ENCODE measurements at places on chromosomes 6 and 20.
A peak's percentile ranks its signal among the peaks of the same experiment; 100 is the strongest.

GRCh38 chr6:7726416-7727085 is 652 bp downstream of the BMP6 start:
- no peak for DNase-seq

DNA sequence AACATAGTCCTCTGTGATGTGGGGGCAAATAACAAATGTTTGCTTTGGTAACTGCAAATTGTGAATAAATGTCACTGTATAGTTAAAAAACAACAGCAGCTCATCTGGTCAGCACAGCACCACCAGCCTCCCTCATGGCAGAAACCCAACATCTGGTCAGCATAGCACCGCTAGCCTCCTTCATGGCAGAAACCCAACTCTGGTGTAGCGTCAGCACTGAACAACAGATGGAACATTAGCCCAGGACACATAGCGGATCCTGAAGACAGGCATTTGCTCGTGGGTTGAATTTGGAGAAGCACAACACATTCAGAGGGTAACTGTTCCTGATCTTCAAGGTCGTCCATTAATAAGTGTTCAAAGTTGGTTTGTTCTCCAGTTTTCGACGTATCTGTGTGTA is 265.9 kb downstream of the DLL1 start:
- peak; percentile 9 for DNase-seq

DNA sequence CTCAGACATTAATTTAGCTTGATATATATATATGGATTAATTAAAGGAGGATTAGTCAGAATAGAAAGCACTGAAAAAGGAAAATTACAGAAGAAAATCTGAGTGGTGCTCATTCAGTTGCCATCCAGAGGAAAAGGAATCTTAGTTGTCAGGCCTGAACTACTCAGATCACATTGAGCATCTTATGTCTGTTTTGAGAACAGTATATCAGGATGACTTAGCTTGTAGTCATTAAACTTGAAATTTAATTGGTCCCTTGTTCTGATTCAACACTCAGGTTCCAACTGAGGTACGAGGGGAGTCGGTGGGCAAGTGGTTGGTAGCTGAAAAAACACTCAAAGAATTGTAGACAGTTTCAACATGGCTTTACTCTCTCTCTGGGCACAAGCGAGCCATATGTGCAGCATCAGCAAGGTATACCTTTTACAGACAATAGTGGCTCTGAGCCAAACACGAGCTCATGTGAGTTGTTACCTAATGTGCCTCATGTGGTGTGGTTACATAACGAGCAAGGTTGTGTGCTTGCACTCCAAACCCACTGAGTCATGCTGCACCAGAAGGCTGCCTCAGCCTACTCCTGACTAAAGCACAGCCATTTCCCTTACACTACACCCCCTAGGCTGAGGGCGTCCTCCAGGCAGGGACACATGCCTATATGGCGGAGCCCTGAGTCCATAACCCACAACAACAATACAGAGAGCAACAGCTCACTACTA is 73.0 kb upstream of the HMGN3 start:
- no peak for DNase-seq

- no peak for DNase-seq
Measured at GRCh38 chr6:15344831-15345230, 99.0 kb downstream of the JARID2 start.

DNA sequence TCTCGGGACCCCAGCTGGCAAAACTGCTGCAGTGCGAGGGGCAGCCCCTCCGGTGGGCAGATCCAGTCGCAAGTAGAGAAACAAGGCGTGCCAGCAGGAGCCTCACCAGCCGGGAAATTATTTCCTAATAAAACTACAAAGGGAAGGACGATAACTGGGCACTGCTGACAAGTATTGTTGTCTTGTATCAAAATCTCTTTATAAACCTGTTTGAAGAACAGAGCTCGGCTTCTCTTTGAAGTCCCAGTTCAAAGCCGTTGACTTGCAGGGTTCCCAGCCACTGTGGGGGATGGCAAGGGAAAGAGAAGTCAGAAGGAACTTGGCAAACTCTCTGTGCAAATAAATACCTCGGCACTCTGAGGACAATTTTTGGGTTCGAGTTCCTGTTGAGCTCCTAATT is 504.5 kb downstream of the CD83 start:
- no peak for DNase-seq

DNA sequence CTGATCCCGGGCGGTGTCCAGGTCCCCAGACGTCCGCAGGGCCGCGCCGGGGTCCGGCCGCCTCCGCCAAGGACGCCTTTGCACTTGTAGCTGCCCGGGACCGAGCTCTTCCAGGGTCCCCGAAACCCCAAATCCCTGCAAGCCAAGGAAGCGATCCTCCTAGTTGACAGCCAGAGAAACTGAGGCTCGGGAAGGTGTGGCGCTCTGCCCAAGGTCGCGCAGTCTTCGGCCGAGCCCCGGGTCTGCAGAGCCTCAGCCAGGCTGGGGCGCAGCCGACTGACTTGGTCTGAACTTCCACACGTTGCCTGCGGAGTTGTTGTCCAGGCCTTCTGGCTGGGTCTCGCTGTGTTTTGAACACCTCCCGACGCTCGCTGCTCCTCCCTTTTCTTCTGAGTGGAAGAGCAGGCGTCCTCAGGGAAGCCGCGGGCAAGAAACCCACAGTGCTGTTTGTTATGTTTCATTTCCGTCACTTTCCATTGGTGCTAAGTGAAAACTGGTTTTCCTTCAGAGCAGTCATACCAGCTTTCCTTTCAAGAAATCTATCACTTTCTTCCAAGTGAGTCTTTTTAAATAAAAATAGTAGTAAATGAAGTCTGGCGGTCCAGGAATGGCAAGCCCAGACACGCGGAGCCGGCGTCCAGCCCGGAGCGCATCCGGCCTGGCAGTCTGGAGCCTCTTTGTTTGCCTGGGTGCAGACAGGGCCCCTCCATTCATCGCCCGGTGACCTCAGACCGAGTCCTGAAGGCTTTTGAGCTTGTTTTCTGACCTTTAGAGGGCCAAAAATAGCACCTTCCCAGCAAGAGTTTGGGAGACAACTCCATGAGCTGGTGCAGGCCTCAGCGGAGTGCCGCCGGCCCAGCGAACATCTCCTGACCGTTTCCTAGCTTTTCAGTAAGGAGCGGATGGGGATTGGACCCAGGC is 698 bp downstream of the FAM210B start:
- peak; percentile 29 for DNase-seq

GRCh38 chr6:157632821-157633220 is 190.2 kb upstream of the SNX9 start:
- no peak for DNase-seq

DNA sequence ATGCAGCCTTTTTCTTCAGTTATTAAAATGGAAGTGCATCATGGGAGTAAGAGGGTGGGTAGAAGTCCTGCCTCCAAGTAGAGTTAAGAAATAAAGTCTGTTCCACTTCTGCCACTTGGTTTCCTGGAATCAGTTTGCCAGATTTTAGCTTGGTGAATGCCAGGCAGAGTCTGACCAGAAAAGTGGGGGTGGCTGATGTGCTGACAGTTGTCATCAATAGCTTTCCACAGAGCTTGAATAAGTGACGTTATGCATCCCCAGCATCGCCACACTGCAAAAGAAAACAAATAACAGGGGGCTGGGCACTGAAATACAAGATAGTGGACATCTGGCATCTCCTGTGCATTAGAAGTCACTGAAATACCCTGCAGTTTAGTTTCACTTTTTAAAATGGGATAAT is 30.8 kb upstream of the CEP162 start:
- no peak for DNase-seq

DNA sequence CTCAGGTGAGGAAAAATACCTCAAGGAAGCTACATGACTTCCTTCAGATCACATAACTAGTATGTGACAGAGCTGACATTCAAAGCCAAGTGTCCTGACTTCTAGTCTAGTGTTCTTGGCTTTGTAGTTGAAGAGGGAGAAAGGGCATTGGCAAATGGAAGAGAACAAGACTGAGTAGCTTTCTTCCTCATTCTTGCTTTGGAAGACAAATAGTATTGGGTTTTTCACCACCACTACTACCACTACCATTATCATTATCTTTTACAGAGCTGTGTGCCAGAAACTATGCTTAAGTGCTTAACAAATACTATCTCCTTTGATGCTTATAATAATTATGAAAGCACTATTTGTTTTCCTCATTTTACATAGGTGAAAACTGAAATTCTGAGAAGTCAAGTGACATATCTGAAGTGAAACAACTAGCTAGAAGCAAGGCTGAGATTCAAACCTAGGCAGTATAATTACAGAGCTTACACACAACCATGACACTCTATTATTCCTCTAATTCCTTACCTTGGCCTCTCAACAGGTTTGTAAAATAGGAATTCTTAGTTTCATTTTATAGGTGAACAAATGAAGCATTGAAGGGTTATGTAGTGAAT is 6.8 kb downstream of the ACSS2 start:
- DNase-seq, result no peak

- DNase-seq, result no peak
Measured at GRCh38 chr6:101268541-101268940, 125.0 kb upstream of the GRIK2 start.
